ENCODE measurements at places on chromosomes 2 and 18.

DNA sequence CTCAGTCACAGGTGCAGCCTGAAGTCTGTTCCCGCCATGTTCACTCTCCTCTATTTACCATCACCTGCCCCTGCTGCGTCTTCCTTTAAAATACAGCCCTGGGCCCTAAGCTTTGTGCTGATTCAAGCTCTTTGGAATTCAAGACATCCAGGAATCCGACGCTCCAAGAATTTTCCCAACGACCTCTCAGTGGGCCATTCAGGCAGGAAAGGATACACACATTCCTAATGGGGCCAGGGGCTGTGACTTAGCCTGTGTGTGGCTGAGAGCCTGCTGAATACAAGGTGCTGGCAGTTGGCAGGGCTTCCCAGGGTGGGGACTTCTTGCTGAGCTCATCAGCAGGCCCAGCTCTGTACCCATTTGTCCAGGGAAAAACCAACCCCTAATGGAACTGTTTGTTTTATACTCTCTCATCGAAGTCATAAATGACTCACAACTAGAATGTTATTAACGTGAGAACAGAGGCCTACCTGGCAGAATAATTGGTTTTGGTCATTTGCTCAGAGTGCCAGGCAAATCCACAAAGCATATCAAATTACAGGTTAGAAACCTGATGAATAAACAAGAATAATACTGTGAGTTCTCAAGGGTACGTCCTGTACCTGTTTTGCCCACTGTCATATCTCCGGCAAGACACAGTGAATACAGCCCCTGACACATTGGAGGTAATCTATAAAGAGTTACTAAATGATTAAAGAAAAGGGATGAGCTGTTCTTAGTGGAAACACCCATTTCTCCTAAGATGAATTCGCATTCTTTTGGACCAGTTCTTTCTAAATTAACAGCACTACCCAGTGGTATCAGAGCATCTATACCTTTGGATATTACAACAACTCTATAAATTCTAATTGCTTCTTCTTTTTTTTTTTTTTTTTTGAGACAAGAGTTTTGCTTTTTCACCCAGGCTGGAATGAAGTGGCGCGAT is 12.6 kb upstream of the KCMF1 start:
- no peak for DNase-seq

DNA sequence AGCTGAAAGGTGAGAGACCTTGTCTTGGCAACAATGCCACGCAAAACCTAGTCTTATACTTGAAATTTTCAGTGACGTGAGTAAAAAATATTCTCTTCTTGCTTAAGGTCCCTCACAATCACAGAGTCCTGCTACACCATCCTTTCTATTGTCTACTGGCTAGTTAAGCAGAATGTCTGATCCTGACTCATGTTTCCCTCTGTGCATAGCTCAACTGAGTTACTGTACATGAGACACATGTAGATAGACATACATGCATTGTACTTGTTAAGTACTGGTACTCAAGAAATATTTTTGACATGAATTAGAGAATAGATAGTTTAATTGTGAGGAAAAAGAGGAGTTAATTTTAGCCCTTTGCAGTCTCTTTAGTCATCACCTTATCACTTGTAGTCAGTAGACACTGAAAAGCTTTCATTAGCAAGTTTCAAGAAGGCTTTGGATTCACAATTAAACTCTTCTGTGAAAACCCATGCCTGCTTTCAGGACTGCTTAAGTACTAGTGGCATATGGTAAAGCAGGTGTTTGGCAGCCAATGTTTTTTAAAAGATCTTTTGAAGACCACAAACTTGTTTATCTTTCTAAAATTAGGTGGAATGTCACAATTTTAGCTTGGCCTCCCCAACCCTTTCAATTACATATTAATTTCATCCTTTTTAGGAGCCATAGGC is 158.7 kb upstream of the CCDC150 start:
- DNase-seq, result no peak

GRCh38 chr2:120452131-120452530 is 106.2 kb downstream of the INHBB start:
- DNase-seq, result no peak

- DNase-seq, result peak; percentile 95
These were observed 784 bp downstream of the ACTR1B start for GRCh38 chr2:97662895-97663625.

- DNase-seq, result no peak
These were observed 62.1 kb upstream of the TCF7L1 start for GRCh38 chr2:85071096-85071495.

DNA sequence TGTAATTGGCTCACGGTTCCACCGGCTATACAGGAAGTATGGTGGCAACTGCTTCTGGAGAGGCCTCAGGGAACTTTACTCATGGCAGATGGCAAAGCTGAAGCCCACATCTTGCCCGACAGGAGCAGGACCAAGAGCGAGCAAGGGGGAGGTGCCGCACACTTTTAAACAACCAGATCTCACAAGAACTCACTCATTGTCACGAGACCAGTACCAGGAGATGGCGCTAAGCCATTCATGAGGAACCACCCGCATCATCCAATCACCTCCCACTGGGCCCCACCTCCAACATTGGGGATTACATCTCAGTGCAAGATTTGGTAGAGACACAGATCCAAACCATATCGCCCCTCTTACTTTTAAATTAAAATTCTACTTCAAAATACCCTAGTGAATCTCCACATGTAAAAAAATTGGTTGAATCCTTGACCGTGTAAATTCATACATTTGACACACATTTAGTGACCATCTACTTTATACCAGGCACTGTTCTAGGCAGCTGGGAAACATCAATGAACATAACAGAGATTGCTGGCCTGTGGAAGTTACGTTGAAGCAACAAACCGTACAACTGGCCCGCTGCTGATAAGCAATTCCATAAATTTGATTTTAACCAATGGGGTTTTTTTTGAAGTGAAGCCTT is 87.6 kb downstream of the ALPK2 start:
- peak; percentile 19 for DNase-seq

GRCh38 chr18:10928011-10928771 is 221.2 kb downstream of the PIEZO2 start:
- peak; percentile 0 for DNase-seq

DNA sequence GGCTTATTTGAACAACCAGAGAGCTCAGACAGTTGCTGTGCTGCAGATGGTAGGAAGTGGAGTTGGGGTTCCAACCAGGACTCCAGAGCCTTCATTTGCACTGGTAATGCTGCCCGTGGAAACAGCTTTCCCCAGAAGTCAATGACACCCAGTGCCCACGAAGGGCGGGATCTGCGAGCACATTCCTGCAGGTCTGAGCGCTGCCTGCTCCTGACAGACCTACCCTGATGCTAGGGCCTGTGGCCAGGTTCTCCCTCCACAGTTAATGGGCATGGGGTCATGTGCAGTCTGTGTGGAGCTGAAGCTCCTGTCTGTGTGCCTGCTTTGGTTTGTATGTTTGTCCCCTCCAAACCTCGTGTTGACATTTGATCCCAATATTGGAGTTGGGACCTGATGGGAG is 299.0 kb upstream of the HS6ST1 start:
- DNase-seq, result no peak

DNA sequence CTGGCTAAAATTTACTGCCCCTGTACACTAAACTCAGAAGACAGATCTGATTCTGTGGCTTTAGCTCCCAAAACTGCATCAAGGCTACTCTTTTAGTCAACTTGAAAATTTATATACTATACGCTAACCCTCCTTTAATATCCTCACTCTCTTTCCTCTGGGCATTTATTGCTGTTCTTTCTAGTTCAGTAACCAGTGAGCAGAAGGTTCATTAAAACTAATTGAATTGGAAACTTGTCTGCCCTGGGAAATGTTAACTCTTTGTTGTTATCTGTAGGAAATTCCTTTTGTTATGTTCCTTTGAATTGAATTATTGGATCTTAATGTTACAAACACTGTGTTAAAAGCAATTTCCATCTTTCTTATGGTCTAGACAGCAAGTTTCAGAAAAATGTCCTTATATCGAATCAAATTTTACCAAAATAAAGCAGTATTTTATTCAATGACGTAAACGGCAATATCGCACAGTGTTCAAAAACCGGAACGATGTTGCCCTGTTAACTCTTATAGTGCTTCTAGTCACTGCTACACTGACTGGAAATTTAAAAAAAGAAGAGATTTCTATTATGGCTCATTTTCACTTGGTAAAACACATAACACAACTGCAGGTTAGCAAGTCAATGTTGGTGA is 168.3 kb downstream of the NR4A2 start:
- DNase-seq, result no peak

- DNase-seq, result no peak
These were observed 27.0 kb downstream of the MYO5B start for GRCh38 chr18:50167966-50168365.

GRCh38 chr2:158998551-158999248 is 30.3 kb downstream of the TANC1 start:
- DNase-seq, result no peak

DNA sequence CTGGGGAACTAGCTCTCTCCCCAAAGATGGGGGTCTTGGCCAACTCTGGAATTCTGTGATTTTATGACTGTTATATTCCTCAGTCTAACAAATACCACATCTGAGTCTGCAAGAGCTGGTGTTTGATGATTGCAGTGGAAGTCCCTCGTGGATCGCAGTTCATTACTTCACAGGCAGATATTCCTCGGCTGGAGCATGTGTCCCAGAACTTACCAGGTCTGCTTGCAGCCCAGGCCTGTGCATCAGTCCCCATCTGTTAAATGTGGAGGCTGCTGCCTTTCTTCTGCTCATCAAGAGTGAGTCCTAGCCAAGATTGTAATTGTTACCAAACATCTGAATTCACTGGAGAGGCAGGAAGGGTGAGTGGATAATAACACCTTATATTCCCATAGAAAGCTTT is 55.5 kb downstream of the PRKCE start:
- DNase-seq, result no peak

GRCh38 chr2:120771111-120771780 is 35.6 kb downstream of the GLI2 start:
- DNase-seq, result no peak

GRCh38 chr2:59824314-59824713 is 729.1 kb downstream of the BCL11A start:
- no peak for DNase-seq

DNA sequence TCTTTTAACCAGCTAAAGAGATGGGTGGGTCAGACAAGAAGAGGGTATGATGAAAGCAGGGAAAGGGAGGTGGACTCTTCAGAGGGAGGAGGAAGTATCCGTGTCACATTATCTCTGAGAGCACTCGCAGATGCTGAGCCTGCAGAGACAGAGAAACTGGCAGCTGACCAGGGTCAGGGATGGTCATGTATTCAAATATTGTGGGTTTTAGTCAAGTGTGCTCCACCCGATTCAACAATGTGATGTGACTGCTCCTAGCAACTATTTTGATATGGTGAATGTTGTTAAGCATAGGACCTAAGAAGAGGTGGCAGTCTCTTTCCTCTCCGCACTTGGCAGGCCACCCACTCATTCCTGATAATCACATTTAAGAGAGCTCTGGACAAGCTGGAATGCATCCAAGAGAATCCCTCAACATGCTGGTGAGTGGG is 1.3 kb upstream of the CLIP4 start:
- DNase-seq, result peak; percentile 98

- no peak for DNase-seq
These were observed 405.4 kb downstream of the CDH2 start for GRCh38 chr18:27771571-27771970.

GRCh38 chr2:18454692-18455235 is 105.7 kb downstream of the RDH14 start:
- no peak for DNase-seq

GRCh38 chr2:208012449-208012848 is 12.9 kb downstream of the PLEKHM3 start:
- DNase-seq, result peak; percentile 74

Data from inflammatory macrophage treated with lipopolysaccharide for 4 hours (primary cell).